Stimulated activated naive CD4-positive, alpha-beta T cell treated with Interleukin-2 at 50 U/mL for 16 hours (primary cell): ENCODE measurements at places on chromosomes 3 and 15.

DNA sequence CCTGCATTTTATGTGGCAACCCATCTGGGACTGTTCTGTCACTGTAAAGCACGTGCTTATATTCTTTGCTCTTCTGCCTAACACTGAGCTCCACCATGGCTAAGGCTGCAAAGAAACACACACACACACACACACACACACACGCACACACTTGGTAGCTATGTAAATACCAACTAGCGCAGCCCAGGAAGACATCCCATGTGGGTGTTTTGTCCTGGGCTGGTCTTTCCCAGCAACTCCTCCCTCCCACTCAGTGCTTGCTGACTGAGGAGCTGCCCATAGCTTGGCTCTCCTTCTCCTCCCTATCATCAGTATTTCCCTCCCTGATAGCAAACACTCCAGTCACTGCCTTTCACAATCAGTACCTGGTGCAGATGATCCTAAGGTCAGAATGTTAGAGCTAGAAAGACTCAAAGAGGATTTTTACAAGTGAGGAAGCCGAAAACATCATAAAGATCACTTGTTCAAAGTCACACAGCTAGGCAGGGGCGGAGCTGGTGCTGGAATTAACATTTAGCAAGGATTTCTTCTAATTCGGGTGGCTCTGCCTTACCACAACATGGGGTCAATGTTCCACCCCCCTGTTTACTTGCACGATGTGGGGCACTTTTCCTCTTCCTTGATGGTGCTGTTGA, 377.1 kb upstream of the TBL1XR1 start:
- DNase-seq = no peak

DNA sequence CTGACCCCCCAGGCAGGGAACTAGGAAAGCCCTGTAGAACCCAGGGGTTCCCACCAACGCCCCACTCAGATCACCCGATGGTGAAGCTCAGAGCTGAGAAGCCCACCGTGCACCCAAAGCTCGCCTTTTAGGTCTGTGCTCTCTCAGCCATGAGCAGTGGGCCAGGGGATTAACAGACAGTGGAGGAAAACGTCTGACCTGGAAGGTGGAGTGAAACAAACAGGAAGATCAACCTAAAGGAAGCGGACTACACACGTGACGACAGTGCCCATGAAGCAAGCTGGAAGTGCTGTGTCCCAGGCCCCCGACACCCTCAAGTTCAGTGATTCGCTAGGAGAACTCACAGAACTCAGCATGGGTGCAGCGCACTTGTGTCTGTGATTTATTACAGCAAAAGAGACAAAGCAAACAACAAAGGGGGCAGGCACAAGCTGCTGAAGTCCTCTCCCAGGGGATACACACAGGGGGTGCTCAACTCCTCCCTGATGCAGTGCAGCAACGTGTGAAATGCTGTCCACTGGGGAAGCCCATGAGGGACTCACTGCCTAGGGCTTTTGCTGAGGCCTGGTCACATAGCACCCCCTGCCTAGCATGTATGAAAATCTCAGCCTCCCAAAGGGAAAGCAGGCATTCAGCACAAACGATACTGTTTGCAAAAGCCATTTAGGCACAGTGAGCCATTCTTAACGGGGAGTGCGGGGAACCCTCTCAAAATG, 43.5 kb downstream of the CFAP92 start:
- DNase-seq = peak; percentile 2

DNA sequence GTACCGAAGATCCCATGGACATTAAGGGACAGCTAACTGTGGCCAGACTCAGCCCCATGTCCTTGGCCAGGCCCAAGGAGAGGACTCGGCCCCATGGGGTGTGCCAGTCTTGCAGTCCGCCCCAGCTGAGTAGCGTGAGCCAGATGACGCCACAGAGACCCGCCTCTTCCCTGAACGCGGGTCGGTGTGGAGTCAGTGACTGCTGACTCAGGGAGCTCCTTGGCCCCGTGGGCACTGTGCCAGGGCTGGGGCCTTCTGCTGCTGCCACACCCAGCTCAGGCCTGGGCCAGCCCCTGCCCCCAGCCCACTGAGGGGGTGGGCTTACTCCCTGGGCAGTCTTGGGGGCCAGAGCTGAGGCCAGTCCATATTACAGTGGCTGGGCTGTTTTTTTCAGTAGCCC, 52.8 kb downstream of the PLXNA1 start:
- no peak for DNase-seq

GRCh38 chr15:80550908-80551260, 144.2 kb upstream of the ABHD17C start:
- no peak for DNase-seq

- DNase-seq = no peak
Measured at GRCh38 chr15:99961011-99961441, 227.8 kb upstream of the LYSMD4 start.

DNA sequence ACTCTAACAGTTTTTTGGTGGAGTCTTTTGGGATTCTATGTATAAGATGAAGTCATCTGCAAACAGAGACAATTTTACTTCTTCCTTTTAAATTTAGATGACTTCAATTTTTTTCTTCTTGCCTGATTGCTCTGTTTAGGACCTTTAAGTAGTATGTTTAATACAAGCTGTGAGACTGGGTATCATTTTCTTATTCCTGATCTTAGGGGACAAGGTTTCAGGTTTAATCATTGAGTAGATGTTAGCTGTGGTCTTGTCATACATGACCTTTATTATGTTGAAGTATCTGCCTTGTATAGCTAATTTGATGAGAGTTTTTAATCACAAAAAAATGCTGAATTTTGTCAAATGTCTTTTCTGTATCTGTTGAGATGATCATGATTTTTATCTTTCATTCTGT, 20.6 kb downstream of the GRM2 start:
- DNase-seq = no peak

- DNase-seq = no peak
Measured at GRCh38 chr3:161915418-161915750, 418.8 kb downstream of the OTOL1 start.

- no peak for DNase-seq
Measured at GRCh38 chr15:59140422-59141226, 35.7 kb downstream of the CCNB2 start.

DNA sequence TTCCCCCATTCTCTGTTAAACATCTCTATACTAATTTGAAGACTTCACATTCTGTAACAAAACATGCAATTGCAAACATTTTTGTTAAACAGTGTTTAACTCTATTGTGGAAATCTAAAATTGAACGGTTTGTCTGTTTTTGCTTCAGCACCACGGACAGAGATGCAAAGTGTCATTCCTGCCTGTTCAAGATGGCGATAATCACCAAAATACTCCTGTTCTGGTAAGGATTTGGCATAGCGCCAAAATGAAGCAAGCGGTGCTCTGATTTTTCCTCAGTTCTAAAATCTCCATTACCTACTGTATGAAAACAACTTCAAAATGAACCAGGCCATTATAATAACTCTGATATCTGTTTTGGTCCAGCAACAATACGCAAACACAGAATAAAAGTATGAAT, 129.7 kb upstream of the TUSC7 start:
- no peak for DNase-seq
